ENCODE measurements at places on chromosomes 7 and 10. TPM values are rescaled to one million over a fixed set of nuclear protein-coding genes. Genes with fewer than 3 reads are reported as not detected.

- H3K36me3 ChIP-seq: no peaks in the 10 kb centered on the region
- no peak overlapping the region for H3K27ac ChIP-seq
- DNase-seq: no peak
- H3K4me3 ChIP-seq: no peak overlapping the region
- no peaks in the 10 kb centered on the region for H3K4me1 ChIP-seq
These were observed 277.1 kb downstream of the CACNA2D1 start for GRCh38 chr7:82166260-82167015.

DNA sequence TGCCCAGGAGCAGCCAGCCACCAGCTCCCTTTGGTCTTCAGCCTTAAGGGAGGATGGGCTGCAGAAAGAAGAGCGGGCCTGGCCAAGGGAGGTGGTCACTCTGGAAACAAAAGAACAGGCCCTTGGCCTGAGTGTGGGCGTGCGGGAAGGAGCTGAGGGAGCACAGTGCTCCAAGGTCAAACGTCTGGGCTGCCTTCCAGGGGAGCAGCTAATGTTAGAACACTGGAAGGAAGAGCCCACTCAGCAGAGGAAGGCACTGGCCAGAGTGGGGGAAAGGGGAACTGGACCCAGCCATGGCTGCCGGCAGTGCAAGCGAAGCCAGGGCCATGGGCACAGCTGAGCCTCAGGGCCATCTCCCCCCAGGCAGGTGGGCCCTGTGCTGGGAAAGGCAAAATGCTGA, 42.7 kb downstream of the FAM53B start:
- no peaks in the 10 kb centered on the region for H3K27me3 ChIP-seq
- H3K36me3 ChIP-seq: peaks cover 14% of the 10 kb centered on the region
- DNase-seq: no peak
- H3K27ac ChIP-seq: peak overlapping the region; percentile 81

GRCh38 chr7:91515961-91516360, 251.7 kb downstream of the FZD1 start:
- no peaks in the 10 kb centered on the region for H3K4me1 ChIP-seq
- no peak overlapping the region for H3K4me3 ChIP-seq

GRCh38 chr7:50660830-50661175, 95.6 kb upstream of the DDC start:
- H3K27me3 ChIP-seq: no peaks in the 10 kb centered on the region
- no peak overlapping the region for H3K27ac ChIP-seq
- H3K4me3 ChIP-seq: no peak overlapping the region
- no peak for DNase-seq

DNA sequence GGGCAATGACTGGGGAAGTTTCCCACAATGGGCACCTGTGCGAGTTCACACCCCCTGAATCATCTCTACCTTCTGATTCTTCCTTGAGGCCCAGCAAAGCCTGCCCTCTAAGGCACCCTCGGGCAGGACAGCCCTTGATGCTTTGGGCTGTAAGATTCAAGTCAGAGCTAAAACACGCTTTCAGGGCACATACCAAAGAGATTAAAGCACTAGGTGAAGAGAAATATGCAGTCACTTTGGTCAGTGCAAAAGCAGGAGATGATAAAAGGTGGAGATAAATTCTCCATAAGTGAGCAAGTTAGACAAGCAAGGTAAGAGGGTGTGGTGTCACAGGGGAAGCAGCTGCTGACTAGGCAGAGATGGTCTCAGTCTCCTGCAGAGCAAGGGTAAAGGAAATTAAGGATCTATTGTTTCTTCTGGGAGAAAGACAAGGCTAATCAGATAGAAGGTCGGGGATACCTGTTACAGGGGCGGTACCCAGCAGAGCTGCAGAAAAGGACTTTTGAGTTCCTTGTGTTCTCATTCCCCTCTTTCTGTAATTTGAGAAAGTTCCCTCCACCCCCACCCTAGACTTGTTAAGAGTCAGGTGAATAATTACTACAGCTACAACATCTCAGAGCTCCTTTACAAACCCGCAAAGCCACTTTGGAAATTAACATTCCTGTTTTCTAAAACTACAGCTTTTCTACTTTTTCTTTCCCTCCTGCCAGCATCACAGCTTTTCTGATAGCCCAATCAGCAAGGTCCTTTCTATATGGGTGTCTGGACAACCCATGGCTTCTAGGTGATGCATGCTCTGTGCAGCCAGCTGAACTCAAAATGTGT, 26.4 kb downstream of the PDLIM1 start:
- H3K4me1 ChIP-seq: peaks cover 64% of the 10 kb centered on the region
- no peak overlapping the region for H3K4me3 ChIP-seq
- H3K27ac ChIP-seq: peak overlapping the region; percentile 9
- no peaks in the 10 kb centered on the region for H3K36me3 ChIP-seq

DNA sequence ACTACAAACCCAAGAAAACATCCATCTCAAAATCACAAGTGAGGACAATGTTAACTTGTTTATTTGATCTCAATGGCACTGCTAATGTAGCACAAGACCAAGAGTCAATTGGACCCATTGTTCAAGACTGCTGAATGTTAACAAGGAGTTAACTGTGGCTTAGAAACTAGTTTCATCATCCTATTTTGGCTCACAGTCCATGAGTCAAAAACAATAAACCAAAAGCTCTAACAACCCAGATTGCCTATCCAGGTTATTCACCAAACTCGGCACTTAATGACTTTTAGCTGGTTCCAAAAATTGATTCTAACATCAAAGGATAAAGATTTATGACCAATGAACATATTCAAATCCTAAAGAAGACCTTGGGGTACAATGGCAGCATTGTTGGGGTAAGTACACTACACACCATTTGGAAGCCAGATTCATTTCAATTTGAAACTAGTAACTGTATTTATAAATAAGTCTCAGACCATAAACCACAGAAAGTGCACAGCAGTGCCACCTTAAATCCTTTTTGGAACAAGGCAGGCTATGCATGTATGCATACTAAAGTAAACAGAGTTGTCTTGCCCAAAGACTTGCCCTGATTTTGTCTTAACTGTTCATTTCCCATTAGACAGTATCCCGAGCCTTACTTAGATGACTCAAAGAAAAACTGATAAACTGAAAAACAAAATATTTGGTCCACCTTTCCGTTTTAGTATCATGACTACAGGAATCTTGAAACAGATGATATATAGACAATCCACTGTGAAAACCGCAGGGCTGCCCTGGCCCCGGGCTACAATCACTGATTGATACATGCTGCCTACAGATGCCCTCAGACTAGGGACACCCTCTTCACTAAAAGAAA, 84.5 kb downstream of the SRPK2 start:
- DNase-seq: no peak
- H3K27ac ChIP-seq: peak overlapping the region; percentile 20
- H3K36me3 ChIP-seq: no peaks in the 10 kb centered on the region

GRCh38 chr7:155568842-155569494, 22.6 kb upstream of the CNPY1 start:
- no peaks in the 10 kb centered on the region for H3K36me3 ChIP-seq
- no peaks in the 10 kb centered on the region for H3K4me1 ChIP-seq
- H3K27me3 ChIP-seq: no peaks in the 10 kb centered on the region
- DNase-seq: no peak
- no peak overlapping the region for H3K4me3 ChIP-seq

- H3K36me3 ChIP-seq: no peaks in the 10 kb centered on the region
- H3K27ac ChIP-seq: no peak overlapping the region
- peak; percentile 67 for DNase-seq
These were observed 23.4 kb downstream of the ARHGEF5 start for GRCh38 chr7:144378651-144379050.

DNA sequence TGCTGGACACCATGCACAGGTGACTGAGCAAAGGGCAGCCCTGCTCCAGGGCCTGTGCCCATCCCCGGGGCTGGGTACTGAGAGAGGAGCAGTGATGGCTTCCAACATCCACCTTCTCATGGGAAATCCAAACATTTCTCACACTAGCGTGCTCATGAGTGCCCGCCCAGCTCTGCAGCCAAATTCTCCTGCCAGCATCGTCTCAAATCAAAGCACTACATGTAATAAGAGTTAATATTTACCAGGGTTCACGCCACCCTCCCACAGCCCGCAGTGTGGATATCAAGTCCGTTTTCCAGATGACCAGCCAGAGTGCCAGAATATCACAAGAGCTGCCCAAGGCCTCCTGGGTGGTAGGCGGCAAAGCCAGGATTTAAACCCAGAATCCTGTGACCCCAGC, 12.1 kb downstream of the IL15RA start:
- peaks cover 17% of the 10 kb centered on the region for H3K36me3 ChIP-seq
- no peak overlapping the region for H3K27ac ChIP-seq
- H3K4me3 ChIP-seq: no peak overlapping the region
- DNase-seq: no peak
- no peaks in the 10 kb centered on the region for H3K27me3 ChIP-seq
- peaks cover 5% of the 10 kb centered on the region for H3K4me1 ChIP-seq

DNA sequence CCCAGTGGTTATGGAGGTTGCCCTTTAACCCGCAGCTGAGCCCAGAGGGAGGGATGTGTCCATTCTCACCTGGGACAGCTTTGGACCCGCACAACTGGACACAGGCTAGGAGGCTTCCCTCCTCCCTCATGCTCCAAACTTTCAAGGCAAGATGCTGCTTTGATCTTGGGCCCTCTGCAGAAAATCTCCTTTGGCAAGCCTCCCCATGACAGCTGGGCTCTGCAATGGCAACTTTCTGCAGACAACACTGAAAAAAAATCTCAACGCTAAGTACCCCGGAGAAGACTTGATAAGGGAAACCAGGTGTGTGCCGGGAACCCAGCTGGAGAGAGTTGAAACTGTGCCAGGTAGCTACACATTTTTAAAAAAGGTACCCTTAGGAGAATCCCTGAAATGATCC, 610.1 kb downstream of the LRMDA start:
- H3K4me1 ChIP-seq: no peaks in the 10 kb centered on the region
- H3K27ac ChIP-seq: no peak overlapping the region
- no peaks in the 10 kb centered on the region for H3K36me3 ChIP-seq

GRCh38 chr10:114326795-114327194, 77.5 kb downstream of the AFAP1L2 start:
- no peak for DNase-seq
- no peaks in the 10 kb centered on the region for H3K36me3 ChIP-seq
- peaks cover 17% of the 10 kb centered on the region for H3K4me1 ChIP-seq
- no peak overlapping the region for H3K4me3 ChIP-seq
- no peaks in the 10 kb centered on the region for H3K27me3 ChIP-seq

- no peaks in the 10 kb centered on the region for H3K4me1 ChIP-seq
- H3K4me3 ChIP-seq: no peak overlapping the region
- H3K36me3 ChIP-seq: no peaks in the 10 kb centered on the region
- no peak overlapping the region for H3K27ac ChIP-seq
- H3K27me3 ChIP-seq: no peaks in the 10 kb centered on the region
- DNase-seq: peak; percentile 37
These were observed 250.4 kb upstream of the TCERG1L start for GRCh38 chr10:131561897-131562296.

- no peak for DNase-seq
- H3K4me3 ChIP-seq: no peak overlapping the region
- H3K4me1 ChIP-seq: no peaks in the 10 kb centered on the region
- no peak overlapping the region for H3K27ac ChIP-seq
- no peaks in the 10 kb centered on the region for H3K27me3 ChIP-seq
- H3K36me3 ChIP-seq: no peaks in the 10 kb centered on the region
These were observed 94.4 kb downstream of the AHR start for GRCh38 chr7:17392846-17393245.

GRCh38 chr7:124088590-124088989, 55.7 kb upstream of the TMEM229A start:
- H3K4me1 ChIP-seq: no peaks in the 10 kb centered on the region
- no peaks in the 10 kb centered on the region for H3K27me3 ChIP-seq
- no peaks in the 10 kb centered on the region for H3K36me3 ChIP-seq
- no peak overlapping the region for H3K27ac ChIP-seq
- no peak for DNase-seq
- H3K4me3 ChIP-seq: no peak overlapping the region

GRCh38 chr10:89037096-89037495, 46.5 kb downstream of the FAS start:
- no peaks in the 10 kb centered on the region for H3K36me3 ChIP-seq
- no peak overlapping the region for H3K4me3 ChIP-seq
- H3K27ac ChIP-seq: no peak overlapping the region
- H3K4me1 ChIP-seq: peaks cover 9% of the 10 kb centered on the region

- no peak overlapping the region for H3K4me3 ChIP-seq
- no peaks in the 10 kb centered on the region for H3K36me3 ChIP-seq
These were observed 294.6 kb downstream of the RNLS start for GRCh38 chr10:88288320-88289059.

The FAM241B gene
- 0.98 TPM for total RNA-seq

The CPXM2 gene
- total RNA-seq: 18.9 TPM

The ABCB1 gene
- 2.9 TPM for total RNA-seq

The CCDC172 gene
- not detected for total RNA-seq

The NODAL gene
- total RNA-seq: not detected

The AEBP1 gene
- total RNA-seq: 321 TPM

The GPR22 gene
- 0.98 TPM for total RNA-seq

The GDF10 gene
- 1.7 TPM for total RNA-seq

The SEMA3D gene
- 2.2 TPM for total RNA-seq

The NKX1-2 gene
- 0.98 TPM for total RNA-seq
